ENCODE measurements at places on chromosomes 12 and 14. TPM values are rescaled to one million over a fixed set of nuclear protein-coding genes. Genes with fewer than 3 reads are reported as not detected.

GRCh38 chr12:57836442-57837375 lies 9.8 kb downstream of the CTDSP2 start:
- peak; percentile 84 for DNase-seq

- DNase-seq = peak; percentile 97
Measured at GRCh38 chr12:54379398-54380201, 4.9 kb downstream of the ZNF385A start.

DNA sequence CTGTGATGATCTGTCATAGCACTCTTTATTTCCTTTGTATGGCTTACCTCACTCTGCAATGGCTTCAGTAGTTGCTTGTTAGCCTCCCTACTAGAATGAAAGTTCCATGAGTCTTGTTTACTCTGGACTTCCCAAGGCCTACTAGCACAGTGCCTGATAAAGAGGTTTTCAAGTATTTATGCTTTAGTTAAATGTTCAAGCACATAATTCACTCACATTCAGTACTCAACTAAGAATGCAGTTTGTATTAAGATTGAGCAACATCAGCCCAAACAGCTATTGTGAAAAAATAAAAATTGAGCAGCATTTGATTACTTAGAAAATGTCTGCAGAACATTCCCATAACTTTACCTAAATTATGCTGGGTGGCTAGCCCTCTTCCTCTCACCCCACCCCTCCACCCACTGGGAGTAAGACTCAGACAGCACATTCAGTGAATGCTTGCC lies 158.9 kb upstream of the AMIGO2 start:
- DNase-seq = no peak

DNA sequence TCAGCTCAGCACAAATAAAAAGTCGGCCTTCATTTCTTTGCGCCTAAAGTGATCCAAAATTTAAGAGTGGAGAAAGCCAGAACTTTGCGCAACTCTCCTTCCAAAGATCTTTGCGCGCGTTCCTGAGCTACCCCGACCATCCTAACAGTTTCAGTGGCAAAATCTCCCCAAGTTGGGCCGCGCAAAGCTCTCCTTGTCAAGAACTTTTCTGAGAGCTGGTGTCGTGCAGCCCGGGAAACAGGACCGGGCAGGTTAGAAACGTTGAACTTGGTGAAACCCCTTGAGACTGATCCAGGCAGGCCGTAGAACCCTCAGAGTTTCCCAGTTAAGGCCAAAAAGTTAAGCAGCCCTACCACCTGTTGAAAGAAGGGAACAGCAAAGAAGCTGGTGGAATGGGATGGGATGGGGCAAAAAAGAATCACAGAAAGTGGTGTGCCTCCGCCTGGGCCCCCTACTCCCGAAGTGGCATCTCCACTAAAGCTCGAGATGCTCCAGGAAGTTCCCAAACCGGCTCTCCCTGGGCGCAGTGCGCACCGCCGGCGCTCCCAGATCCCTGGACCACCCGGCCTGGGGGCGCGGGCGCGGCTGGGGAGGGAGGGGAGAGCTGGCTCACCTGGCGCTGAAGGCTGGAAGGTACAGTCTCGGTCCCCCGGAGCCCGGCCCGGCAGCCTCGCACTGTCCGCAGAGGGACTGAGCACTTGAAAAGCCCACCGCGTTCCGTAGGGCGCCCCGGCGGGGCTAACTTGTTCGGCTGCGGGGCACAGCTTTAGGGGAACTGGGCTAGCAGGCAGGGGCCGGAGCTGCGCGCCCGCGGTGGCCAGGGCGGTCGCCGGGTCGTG lies 768 bp downstream of the DBX2 start:
- peak; percentile 73 for DNase-seq

DNA sequence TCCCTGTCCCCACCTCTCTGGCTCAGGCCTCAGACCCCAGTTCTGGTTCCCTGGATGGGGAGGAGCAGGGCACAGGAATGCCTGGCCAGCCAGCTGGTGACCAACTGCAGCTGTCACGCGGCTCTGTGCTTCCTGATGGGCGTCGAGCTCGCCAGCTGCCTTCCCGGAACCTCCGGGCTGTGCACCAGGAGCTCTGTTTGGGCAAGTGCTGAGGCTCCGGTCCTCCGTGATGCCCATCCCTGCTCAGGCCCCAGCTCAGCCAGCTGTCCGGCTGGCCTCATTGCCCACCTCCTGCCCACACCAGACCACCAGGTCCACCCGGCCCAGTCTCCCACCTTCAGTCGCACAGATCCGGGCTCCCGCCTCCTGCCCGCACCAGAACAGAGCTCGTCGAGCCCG lies 4.8 kb downstream of the IFFO1 start:
- no peak for DNase-seq

- no peak for DNase-seq
Measured at GRCh38 chr12:102454808-102455760, 25.3 kb downstream of the IGF1 start.

DNA sequence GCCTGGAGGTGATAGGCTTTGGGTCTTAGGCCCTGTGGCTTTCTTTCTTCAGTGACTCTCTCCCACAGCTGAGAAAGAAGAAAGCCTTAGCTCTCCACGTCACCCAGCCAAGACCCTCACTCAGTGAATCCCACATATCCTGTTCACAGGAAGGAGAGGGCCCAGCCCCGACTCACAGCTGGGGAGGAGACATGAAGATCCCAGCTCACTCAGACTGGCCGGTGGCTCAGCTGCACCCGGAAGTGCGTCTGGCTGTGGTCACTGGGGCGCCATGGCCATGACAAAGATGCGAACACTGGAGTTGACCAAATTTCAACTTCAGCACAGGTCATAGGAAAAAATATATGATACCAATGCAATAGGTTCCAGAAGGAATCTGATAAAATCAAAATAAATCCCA lies 14.2 kb downstream of the DLK1 start:
- DNase-seq = no peak

DNA sequence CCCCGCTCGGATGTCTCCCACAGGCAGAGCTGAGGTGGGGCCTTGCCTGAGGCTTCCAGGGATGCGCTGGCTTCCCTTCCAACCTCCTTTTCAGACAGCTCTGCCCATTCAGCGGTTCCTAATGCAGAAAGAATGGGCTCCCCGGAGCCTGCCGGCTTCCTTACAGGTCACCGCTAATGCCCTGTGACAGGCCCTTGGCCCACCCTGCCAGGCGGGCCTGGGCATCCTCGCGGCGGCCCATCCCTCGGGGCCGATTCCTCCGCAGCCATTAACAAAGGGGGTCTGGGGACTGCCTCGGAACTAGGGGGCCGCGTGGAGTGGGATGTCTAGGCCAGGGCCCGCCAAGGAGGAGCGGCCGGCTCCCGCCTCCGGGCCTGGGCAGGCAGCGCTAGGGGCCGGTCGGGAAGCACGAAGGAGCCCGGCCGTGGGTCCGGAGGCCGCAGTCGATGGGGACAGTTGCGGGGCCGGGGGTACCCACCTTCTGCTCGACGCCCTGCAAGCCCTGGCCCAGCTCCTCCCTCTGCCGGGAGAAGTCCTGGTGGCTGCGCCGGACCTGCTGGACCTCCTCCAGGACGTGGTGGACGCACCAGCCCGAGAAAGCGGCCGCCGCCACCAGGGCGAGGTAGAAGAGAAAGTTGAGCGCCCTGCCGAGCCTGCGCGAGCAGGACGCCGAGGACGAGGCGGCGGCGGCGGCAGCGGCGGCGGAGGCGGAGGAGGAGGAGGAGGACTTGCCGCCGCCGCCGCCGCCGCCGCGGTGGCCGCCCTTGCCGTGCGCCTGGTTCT lies 738 bp downstream of the CKAP4 start:
- peak; percentile 56 for DNase-seq

GRCh38 chr14:76348898-76349297 lies 27.0 kb upstream of the ESRRB start:
- DNase-seq = peak; percentile 8

GRCh38 chr14:28656704-28657255 lies 109.8 kb upstream of the FOXG1 start:
- DNase-seq = no peak

DNA sequence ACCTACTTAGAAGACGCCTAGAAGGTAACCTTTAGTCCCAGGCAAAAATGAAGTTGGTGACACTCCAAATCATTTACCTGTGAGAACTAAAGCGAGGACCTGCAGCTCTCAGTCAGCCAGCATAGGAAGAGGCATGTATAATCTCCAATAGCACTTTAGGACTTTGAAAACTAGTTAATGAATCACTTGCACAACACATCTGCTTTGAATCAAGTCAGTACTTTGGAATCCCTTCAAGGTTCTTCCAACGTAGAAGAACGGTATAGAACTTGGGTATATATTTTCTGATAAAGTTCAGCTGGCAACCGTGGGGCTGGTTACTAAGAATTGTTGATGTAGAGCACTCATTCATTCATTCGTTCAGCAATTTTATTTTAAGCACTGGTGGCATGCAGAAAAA lies 251.9 kb downstream of the TMEM132D start:
- no peak for DNase-seq

DNA sequence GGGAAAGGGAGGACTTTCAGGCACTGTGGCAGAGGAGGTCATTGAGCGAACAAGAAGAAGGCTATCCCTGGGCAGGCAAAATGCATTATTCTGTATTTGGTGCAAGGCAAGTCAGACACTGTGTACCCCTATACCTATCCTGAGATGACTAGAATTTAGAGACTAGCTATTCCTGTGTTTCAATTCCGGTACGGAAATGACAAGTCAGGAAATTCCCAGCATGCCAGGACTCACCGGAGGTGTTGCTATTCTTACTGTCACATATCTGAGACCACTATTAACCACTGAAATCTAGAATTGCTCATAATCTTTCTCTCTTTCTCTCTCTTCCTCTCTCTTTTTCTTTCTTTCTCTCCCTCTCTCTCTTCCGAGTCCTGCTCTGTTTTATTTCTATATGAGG lies 297.1 kb downstream of the PDZRN4 start:
- DNase-seq = no peak

Gene PZP
- total RNA-seq = not detected

Gene RPGRIP1
- total RNA-seq = 1.6 TPM

Gene LMNTD1
- total RNA-seq = not detected

Gene LRTM2
- 0.12 TPM for total RNA-seq

Gene STAC3
- 3.0 TPM for total RNA-seq

Gene AKAP3
- total RNA-seq = 1.9 TPM

Gene KIF5A
- 21.3 TPM for total RNA-seq

Gene GDF3
- 19.3 TPM for total RNA-seq

All from GM23338 (cell line).